ENCODE measurements at places on chromosomes 1 and 21. TPM values are rescaled to one million over a fixed set of nuclear protein-coding genes. Genes with fewer than 3 reads are reported as not detected.

Gene MARK1
- not detected for total RNA-seq

Gene CYP4Z1
- not detected for total RNA-seq

Gene NUP133
- total RNA-seq = 30.5 TPM

Gene BPNT1
- 31.9 TPM for total RNA-seq

Gene FALEC
- total RNA-seq = not detected

Gene GSTM5
- 0.28 TPM for total RNA-seq

Gene BLACAT1
- under 0.01 TPM for total RNA-seq

Gene FRRS1
- 21.7 TPM for total RNA-seq

Gene LCE1A
- not detected for total RNA-seq

Gene NHLH1
- total RNA-seq = not detected

Gene B3GALT2
- 5.8 TPM for total RNA-seq

Gene KRTAP19-1
- total RNA-seq = not detected

Gene PTPRC
- not detected for total RNA-seq

Gene SPRR2A
- total RNA-seq = not detected

Gene PDE4B
- total RNA-seq = 15.6 TPM

Gene CELA2A
- total RNA-seq = not detected

Gene SYPL2
- total RNA-seq = under 0.01 TPM

Gene FCRL4
- total RNA-seq = not detected

Gene ZBTB8A
- total RNA-seq = 6.1 TPM

Gene PGLYRP4
- not detected for total RNA-seq

Gene ADAM30
- not detected for total RNA-seq

All from IMR-90 (cell line).